ENCODE measurements at places on chromosomes 16 and 17.

DNA sequence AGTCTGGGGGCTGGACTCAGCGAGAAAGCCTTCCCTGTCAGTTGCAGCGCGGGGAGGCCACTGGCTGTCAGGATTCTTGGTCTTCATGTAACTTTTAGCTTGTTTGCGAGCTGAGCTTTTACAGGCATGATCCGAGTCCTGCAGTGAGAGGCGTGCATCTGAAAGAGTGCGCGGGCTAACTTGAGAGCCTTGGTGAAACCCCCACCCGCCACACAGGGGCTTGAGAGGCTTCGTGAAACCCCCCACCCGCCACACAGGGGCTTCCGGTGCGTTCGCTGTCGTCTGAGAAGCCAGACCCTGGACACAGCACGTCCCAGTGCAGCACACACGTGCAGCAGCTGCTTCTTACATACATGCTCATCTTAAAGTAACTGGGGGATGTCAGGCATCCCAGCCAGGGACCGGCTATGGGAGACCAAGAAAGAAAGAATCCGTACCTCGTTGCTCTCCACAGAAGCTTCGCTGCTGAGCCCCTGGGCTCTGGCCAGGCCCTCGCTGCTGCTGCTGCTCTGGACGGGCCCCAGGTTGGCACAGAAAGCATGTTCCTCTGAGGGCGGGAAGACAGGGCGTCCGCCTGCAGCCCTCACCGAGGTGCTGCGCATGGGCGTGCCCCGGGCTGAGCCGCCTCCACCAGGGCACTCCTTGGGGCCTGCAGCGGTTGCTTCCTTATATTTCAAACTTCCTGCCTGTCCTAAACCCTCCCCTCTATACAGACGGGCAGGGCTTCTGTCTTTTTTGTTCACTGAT lies 7.8 kb downstream of the NUDT16L1 start:
- DNase-seq, result no peak

- no peak for DNase-seq
These were observed 14.6 kb downstream of the KCNJ16 start for GRCh38 chr17:70089513-70090148.

DNA sequence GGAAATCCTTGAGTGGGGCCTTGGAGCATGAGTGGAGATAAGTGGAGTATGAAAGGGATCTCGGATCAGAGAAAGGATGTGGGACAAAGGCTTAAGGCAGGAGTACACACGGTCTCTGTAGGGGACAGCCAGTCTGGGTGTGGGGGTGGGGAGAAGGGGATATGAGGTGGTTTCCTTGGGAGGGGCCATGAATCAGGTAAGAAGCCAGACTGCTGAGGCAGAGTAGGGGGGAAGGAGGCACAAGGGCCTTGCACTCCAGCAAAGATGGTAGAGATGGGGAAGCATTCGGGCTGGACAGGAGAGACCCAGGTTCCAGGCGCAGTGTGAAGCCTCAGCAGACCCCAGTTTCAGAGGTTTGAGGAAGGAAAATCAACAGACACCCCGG lies 1.6 kb downstream of the HSD11B2 start:
- no peak for DNase-seq

- DNase-seq, result no peak
These were observed 172.4 kb downstream of the PMP22 start for GRCh38 chr17:15092762-15093161.

DNA sequence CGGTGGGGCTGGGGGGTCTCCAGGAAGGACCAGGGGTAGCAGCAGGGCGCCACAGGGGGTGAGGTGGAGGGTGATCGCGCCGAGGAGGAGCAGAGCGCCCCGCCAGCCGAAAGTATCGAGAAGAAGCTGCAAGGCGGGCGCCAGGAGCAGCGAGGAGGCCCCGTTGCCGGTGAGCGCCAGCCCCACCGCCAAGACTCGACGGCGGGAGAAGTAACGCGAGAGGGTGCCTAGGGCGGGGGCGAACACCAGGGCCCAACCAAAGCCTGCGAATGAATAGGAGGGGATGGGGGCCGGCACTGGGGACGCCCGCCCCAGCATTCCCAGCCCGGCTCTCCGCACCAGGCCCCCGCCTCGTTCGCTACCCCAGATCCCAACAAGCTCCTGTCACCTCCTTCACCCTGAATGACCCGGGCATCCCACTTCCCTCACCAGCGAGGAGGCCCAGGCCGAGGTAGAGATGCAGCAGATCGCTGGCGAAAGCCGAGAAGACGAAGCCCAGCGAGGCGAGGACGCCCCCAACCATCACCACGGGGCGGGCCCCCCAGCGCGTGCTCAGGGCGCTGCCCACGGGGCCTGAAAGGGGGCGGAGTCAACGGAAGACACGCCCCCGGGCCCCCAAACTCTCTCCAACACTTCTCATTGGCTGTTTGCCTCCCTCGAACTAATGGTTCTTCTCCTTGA lies 1.3 kb downstream of the SLC16A11 start:
- no peak for DNase-seq

GRCh38 chr17:50129728-50130558 lies at the start of gene SAMD14:
SAMD14 (minus strand) TSS chr17:50130160; CDS start chr17:50124959, 5,201 bp downstream.
- DNase-seq, result peak; percentile 45

- DNase-seq, result no peak
These were observed 87.5 kb upstream of the SOX9 start for GRCh38 chr17:72033334-72033733.

GRCh38 chr17:17391668-17392370 lies 85.0 kb upstream of the MED9 start:
- peak; percentile 45 for DNase-seq

- DNase-seq, result no peak
These were observed 7.1 kb downstream of the GIT1 start for GRCh38 chr17:29582254-29582765.

GRCh38 chr17:5869041-5869745 lies 201.0 kb upstream of the WSCD1 start:
- DNase-seq, result no peak

GRCh38 chr16:12439399-12440227 lies 364.1 kb downstream of the CPPED1 start:
- DNase-seq, result no peak

All from T-helper 9 cell (primary cell).